ACHN (cell line): ENCODE measurements at places on chromosomes 3 and 15.

- DNase-seq = no peak
Observed at GRCh38 chr15:36691579-36692357, 112.3 kb downstream of the CDIN1 start.

- peak; percentile 31 for DNase-seq
Observed at GRCh38 chr3:39147711-39148434, 5.5 kb downstream of the CSRNP1 start.

DNA sequence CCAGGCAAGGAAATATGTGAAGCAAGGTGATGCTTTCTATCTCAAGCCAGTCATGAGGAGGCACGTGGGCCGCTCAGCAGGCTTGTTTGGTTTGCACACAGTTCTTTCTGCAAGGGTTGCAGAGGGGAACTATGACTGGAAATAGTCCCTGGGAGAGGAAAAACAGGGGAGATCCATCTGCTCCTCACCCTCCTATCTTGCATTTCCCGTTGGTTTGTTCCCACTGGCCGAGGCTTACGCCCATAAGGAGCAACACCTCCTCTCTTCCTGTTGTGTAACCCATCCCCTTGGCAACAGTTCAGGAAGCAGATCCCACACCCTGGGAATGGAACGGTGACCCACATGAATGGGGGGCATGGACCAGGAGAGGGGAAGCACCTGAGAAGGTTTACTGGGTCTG is 72.1 kb upstream of the MAGI1 start:
- DNase-seq = no peak

GRCh38 chr3:178267158-178267844 is 268.9 kb upstream of the KCNMB2 start:
- no peak for DNase-seq

- DNase-seq = no peak
Observed at GRCh38 chr15:79401301-79401700, 30.8 kb upstream of the MINAR1 start.

GRCh38 chr15:89673165-89673512 is 6.0 kb downstream of the PLIN1 start:
- peak; percentile 31 for DNase-seq

GRCh38 chr3:53154881-53155285 is 6.1 kb upstream of the PRKCD start:
- peak; percentile 6 for DNase-seq

GRCh38 chr3:43327582-43327979 is 41.2 kb downstream of the SNRK start:
- no peak for DNase-seq

- no peak for DNase-seq
Observed at GRCh38 chr3:32419742-32420125, 28.1 kb downstream of the CMTM7 start.

DNA sequence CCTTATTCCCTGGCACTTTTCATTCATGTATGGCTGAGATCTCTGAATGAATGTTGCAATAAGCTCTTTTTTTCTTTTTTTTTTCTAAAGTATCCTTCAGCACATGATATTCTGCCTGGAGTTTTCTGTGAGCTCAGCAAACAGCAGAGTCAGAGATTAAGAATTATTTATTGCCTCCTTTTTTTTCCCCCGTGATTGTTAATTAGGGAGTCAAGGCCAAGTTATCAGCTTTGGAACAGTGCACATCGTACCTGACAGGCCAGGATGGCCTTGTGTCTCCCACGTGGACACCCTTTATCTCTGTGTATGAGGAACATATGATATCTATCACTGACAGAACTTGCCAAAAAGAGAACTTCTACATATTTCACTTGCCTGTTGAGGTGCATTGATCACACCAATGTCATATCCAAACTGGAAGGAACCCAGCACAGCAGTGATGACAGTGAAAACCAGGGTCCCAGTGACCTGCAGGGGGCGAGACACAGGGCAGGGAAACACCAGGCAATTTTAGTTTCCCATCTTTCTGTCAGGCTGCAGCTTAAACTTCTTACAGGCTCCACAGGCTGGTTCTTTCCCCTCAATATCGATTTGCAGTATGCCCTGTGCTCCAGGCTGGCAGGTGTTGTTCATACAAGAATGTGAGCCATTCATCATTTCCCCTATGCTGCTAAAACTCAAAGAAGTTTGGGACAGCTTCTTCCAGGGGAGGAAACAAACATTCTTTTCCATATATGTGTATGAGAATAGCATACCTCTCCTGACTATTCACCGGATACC is 8.2 kb downstream of the SLC2A2 start:
- DNase-seq = peak; percentile 11

GRCh38 chr3:36991923-36992805 is 767 bp downstream of the EPM2AIP1 start:
- peak; percentile 42 for DNase-seq

GRCh38 chr15:89091627-89092220 is 3.5 kb downstream of the ABHD2 start:
- DNase-seq = no peak

- no peak for DNase-seq
Observed at GRCh38 chr15:52785672-52786406, 4.3 kb downstream of the ONECUT1 start.

DNA sequence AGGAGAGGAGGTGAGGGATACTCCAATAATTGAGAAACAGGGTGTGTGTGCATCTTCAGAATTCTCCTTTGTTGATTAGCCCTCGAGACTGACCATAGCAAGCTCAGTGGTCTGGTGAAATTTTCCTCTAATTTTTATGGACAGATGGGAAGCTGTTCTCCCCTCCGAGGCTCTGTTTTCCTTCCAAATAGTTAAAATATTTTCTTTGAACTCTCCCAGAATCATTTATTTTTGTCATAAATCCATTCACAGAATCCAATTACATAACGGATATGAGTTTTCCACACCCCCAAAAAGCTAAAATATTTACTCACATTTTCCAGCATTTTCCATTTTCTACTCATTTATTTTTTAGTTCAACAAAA is 36.5 kb downstream of the QTRT2 start:
- no peak for DNase-seq

- no peak for DNase-seq
Observed at GRCh38 chr3:175336406-175337133, 477.4 kb downstream of the NAALADL2 start.

DNA sequence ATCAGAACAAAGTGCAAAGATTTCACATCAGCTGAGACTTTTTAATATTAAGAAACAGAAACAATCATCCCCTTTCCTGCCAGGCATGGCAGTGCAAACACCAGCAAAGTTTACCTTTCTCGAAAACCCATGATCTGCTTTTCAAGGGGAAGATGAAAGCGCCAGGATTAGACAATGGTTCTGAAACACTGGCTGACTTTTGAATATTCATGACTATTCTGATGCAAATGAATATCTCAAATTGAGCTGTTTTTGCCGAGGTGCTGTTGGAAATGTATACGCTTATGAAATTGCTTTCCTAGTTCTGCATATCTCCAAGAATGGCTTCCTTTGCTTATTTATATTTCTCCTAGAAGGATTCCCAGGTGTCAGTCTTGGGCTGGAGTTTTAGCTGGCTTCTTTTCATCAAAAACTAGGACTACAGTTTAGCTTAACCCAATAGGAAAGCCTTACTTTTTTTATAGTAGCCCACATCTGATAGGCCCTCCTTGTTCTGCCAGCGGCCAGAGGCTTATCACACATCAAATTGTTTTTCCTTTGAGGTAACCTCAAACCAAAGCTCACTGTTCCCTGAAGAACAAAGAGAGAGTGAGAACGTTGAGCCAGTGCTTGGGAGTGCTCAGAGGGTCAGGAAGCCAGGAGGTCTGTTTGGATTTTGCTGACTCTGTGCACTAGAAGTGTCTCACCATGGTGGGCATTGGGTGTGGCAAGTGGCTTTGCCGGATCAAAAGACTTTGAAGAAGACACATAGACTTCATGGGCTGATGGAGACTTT is 74.0 kb upstream of the PLCL2 start:
- DNase-seq = no peak

DNA sequence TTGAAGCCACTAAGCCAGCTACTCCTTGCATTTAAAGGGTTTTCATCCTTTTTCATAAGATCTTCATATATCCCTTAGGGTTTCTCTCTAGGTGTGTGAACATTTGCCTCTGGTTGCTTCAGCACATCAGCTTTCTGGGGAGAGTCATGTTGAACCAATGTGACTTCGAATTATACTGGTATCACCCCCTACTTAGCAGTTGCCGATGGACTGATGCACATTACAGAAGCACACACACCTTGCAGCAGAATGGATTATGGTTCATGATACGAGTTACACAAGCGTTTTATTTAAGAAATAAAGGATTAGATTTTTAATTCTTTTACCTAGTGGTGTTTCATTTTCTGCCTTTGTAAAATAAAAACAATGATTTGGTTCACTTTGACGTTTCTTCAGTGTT is 39.6 kb downstream of the FBXO22 start:
- DNase-seq = no peak

DNA sequence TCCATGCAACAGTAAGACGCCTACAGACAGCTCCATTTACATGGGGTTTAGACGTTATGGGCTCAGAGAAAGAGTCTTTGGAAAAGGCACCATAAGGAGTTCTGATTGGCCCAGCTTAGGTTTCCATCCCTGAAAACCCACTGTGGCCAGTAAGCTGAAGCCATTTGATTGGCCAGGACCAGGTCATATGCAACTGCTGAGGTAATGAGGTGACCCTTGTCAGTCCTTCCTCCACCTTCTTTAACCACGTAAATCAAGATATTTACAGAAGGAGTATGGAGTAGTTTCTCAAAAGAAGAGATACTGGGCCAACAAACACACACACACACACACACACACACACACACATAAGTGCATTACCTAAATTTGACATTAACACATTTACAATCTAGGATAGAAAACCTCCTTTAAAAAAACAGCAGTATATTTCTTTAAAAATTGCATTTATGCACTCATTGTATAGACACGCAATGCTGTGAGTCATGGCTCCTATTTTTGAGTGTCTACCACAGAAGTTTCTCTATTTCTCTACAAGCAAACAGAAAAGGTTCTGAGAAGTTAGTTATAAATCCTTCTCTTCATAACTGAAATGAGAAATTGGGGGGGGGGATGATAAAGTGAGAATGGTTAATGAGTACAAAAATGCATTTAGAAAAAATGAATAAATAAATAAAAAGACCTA is 16.3 kb upstream of the MB21D2 start:
- no peak for DNase-seq

GRCh38 chr3:16667633-16668032 is 62.4 kb upstream of the DAZL start:
- no peak for DNase-seq

DNA sequence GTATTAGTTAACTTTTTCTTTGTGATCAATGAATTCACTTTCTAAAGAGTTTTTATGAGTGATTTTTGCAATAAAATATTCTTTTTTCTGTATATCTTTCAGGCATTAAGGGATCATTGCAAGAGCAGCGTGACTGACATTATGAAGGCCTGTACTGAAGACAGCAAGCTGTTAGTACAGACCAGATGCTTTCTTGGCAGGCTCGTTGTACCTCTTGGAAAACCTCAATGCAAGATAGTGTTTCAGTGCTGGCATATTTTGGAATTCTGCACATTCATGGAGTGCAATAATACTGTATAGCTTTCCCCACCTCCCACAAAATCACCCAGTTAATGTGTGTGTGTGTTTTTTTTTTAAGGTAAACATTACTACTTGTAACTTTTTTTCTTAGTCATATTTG is 24.4 kb downstream of the SELENOT start:
- DNase-seq = no peak

DNA sequence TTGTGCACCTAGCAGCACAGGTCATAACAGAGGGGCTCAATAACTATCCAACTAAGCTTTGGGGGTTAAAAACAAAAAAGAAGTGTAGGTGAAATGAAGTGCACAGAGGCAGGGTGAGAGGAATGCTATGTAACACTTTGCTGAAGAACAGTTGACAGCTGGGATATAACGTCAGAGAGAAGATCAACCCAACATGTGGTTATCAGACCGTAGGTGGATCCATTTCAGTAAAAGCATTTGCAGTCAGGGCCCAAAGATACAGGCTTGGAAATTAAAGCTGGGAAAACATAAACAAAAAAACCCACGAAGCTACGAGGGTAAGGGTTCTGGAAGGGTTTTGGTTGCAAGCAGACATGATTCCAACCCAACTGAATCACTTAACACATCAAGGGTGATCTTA is 377.5 kb upstream of the NR2F2 start:
- DNase-seq = no peak

DNA sequence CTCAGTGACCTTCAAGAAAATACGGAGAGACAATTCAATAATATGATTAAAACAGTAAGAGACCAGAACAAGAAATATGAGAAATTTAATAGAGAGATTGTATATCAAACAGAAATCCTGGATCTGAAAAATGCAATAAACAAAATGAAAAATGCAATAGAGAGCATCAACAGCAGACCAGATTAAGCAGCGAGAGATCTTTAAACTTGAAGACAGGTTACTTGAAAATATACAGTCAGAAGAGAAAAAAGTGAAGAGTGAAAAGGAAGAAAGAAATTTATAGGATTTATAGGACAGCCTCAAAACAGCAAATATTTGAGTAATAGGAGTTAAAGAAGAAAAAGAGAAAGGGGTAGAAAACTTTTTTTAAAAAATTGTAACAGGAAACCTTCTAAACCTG is 813.9 kb upstream of the GRM7 start:
- no peak for DNase-seq

- DNase-seq = peak; percentile 18
Observed at GRCh38 chr15:25905140-25905539, 42.0 kb upstream of the ATP10A start.

- DNase-seq = no peak
Observed at GRCh38 chr3:133881939-133882825, 13.5 kb downstream of the RAB6B start.

DNA sequence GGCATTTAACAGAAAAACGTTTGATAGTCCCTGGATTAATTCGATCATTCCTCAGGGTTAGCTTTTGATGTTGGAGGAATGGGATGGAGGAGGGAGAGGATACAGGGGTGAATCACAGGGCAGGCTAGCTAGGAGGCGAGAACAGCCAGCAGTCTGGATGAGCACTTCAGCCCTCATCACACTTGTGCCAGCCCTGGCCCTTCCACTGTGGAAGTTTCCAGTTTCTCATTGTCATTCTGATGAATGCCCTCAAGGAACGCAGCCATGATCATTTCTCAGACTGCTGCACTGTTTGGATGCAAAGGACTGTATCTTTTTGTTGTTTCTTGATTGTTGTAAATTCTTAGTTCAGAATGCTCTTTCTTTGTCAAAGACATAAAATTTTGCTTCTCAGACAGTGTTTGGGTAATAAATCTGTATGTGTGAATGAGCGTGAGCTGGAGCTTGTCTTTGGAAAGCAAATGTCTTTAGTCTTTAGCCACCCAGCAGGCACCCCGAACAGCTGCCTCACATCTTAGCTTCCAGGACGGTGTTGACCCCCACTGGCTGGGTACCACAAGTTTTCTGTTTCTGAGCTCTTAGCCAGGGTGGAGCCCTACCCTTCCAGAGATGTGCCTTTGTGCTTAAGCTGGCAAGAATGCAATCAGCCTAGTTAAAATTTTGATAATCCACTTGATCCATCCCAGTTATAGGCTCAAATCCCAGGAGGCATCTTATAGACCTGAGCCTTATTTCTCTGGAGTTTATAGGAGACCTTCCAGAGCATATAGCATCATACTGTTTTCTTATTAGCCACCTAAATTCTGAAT is 121.1 kb downstream of the PDCD6IP start:
- no peak for DNase-seq
